Tongue (tissue), 3 donors: ENCODE measurements at places on chromosomes 7 and 10. TPM values are rescaled to one million over a fixed set of nuclear protein-coding genes. Genes with fewer than 3 reads are reported as not detected.

The SUN3 gene
- total RNA-seq = not detected

DNA sequence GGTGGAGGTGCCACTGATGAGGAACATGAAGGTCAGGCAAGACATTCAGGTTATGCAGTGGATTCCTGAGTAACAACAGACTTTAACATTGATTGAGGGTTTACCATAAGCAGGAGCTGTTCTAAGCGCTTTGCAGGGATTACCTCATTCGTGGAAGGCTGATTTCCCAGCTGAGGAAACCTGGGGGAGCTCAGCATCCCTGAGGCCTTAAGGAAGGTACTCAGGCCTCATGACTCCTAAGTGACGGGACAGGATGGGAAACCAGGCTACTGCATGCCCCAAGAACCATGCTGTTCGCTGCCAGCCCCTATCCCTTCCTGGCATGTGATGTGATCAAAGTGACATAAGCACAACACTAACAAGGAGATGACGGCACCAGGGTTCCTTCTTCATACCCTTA is 143.6 kb upstream of the NFE2L3 start:
- no peak for DNase-seq

- DNase-seq = peak; percentile 61
Observed at GRCh38 chr10:87860156-87860795, 3.1 kb downstream of the KLLN start.

The SPDYE8 gene
- not detected for total RNA-seq

DNA sequence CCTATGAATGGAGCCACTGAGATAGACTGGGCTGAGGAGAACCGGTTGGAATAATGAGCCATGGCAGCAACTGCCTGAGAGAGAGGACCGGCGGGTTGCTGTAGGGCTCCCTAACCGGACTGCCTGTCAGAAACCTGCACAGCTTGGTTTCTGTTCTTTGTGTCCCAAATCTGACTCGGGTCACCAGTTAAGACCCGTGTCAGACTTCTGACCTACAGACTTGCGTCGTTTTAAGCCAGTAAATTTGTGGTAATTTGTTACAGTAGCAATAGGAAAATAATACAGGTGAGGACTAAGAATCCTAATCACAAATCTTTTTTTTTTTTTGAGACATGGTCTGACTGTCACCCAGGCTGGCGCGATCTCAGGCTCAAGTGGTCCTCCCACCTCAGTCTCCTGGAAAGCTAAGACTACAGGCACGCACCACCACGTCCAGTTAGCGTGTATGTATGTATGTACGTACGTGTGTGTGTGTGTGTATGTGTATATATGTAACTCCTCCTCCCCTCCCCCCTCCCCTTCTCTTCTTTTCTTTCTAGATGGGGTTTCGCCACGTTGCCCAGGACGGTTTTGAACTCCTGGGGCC is 672 bp upstream of the DDX56 start:
- no peak for DNase-seq

DNA sequence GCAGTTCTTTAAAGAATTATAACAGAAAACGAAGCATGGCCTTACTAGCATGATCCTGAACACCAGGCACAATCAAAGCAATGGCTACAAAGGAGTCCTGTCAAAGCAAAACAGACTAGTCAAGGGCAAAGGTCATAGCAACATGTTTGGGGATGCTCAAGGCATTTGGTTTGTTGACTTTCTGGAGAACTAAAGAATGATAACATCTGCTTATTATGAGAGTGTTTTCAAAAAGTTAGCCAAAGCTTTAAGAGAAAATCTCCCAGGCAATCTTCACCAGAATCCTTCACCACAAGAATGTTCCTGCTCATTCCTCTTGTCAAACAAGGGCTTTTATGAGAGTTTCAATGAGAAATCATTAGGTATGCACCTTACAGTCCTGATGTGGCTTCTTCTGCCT is 95.1 kb upstream of the CPXM2 start:
- no peak for DNase-seq

The VPS37D gene
- total RNA-seq = 4.2 TPM

GRCh38 chr7:78901566-78901965 is 551.9 kb downstream of the MAGI2 start:
- DNase-seq = no peak

The SH2D4B gene
- not detected for total RNA-seq

- no peak for DNase-seq
Observed at GRCh38 chr7:20700453-20701227, 85.2 kb downstream of the ABCB5 start.
